ENCODE measurements at places on chromosomes 6 and 20.

GRCh38 chr20:63782051-63782471, 42.5 kb downstream of the SLC2A4RG start:
- DNase-seq: no peak

DNA sequence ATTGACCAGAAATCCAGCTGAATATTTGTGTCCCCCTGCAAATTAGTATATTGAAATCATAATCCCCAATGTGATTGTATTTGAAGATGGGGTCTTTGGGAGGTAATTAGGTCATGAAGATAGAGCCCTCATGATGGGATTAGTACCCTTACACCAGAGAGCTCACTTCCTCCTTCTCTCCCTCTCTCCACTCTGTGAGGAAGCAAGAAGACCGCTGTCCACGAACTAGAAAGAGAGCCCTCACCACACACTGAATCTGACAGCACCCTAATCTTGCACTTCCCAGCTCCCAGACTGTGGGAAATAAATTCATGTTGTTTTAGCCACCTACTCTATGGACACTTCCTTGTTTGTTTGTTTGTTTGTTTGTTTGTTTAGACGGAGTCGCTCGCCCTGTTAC, 11.9 kb upstream of the PLAGL1 start:
- DNase-seq: no peak

DNA sequence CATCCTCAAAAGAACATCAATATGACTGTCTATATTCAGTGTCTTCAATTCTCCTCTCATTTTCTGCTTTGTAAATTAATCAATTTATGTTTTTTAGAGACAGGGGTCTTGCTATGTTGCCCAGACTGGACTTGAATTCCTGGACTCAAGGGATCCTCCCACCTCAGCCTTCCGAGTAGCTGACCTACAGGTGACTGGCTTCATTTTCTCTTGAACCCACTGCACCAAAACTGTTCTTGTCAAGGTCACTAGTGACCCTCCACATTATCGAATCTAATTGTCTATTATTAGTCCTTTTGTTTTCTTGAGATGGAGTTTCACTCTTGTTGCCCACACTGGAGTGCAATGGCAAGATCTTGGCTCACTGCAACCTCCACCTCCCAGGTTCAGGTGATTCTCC, 3.7 kb downstream of the DNAAF9 start:
- no peak for DNase-seq

DNA sequence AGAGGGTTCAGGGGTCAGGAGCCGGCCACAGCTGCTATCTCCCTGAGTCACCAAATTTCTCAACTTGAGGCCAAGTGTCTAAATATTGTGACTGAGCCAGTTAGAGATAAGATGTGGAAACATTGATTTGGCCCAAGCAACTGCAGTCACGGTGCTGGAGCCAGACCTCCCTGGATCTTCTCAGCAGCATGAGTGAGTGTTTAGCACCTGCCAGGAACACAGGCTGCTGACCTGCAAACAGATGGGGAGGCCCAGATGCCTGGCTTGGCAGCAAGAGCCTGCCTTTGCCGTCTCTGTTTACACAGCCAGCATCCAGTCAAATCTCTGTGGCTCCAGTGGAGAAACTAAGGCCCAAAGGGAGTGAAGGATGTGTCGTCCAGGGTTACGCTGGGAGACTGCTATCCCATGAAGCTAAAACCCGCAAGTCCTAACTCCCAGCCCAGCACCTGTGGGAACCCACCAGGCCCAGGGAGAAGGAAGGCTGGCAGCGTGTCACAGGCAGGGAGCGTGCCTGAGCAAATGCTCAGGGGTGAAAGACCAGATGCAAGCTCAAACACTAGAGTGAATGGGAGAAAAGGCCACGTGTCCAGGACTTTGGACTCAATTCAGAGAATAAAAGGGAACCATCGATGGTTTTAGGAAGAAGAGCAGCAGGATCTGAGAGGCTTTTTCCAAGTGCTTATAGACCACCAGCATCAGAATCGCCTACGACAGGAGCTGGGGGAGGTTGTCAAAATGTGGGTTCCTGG, 15.9 kb upstream of the PTGIS start:
- peak; percentile 51 for DNase-seq

- DNase-seq: no peak
These were observed 54.7 kb downstream of the CDC5L start for GRCh38 chr6:44442236-44442635.

- DNase-seq: no peak
These were observed 135.3 kb downstream of the ZFAND3 start for GRCh38 chr6:37954791-37955190.

DNA sequence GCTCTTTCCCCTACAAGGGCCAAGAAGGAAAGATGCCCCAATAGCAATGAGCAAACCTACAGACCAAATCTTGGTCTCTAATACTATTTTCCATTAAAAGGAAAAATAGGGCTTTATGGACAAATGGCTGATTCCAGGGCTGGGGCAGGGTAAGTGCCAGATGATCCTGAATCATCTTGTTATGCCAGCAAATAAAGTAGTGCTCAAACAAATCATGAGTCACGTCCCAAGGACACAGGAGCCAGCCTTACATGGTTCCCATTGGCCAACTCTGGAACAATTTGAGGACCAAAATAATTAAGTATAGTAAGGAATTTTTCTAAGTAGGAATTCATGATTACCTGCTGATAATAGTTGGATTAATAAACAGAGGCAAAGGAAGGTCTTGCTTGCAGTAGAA, 53.2 kb upstream of the NKX2-4 start:
- DNase-seq: no peak

- no peak for DNase-seq
These were observed 20.6 kb downstream of the FKBP5 start for GRCh38 chr6:35668096-35668495.

DNA sequence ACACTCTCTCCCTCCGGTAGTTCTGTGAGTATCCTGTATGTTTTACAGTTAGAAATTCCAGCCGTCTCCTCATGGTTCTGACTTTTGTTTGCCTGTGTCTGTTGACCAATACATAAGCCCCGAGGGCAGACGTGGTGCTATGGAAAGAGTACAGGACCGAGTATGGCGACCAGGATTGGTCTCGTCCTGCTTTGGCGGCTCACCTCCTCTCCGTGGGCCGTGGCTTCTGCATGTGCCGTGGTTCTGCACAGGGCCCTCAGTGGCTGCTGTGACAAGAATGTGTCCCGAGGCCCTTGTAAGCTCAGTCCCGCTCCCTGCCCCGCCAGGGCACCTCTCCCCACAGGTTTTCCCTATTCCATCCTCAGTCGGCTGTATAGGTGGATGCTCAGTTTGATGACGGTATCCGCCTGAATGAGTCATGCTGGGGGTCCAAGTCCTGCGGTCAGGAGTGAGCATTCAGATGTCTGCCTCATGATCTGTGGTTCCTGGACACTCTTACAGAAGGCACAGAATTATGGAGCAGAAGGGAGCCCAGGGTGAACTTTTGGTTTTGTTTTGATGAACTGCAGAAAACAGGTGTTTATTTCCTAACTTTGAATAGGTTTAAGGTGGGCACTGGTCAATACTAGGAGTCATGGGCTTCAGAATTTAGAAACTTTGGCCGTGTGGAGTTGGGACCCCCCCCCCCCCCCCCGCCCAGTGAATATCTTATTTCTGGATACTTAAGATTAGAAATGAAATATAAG, 1.2 kb downstream of the ARFGAP1 start:
- no peak for DNase-seq

DNA sequence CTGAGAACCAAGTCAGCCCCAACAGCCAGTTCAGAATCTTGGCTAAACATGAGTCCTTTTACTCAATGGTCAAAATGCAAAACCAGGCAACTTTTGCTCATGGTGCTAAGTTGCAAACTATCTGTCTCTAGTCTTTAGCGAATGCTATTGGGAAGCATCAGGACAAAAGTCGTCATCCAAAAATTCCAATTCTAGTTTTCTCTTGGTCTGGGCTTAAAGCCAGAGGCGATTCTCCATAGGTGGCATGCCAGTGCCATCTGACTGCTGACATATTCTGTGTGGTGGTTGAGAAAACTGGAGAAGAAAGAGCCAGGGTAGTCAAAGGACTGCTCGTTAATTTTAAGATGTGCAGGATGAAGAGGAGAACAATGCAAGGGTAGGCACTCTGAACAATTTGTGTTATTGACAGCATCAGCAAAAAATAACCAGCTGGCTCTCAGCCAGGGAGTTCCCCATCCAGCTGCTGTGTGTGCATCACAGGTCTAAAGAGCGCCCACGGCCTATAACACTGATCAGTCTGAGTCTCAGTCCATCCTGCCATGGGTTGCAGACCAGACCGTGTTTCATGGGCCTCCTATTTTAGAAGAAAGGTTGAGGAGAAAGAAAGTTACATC, 313.6 kb downstream of the ALDH8A1 start:
- DNase-seq: no peak

DNA sequence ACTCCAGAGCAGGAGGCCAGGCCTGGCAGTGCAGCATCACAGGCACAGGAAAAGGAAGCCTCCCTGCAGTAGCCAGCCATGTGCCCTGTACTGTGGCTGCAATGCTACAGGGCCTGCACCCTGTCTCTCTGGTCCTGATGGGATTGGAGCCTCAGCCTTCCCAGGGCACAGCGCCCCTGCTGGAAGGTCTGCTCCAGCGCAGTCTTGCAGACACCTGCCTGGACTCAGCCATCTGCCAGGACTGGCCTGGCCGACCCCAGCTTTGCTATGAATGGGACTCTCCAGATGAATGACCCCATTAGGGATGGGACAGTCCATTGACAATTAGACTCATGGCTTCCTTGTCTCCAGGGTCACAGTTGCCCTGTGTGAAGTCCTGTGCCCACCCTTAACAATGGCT, 251.6 kb downstream of the ERMARD start:
- no peak for DNase-seq

GRCh38 chr6:35596448-35597442, 84.0 kb upstream of the TULP1 start:
- no peak for DNase-seq

GRCh38 chr20:9388160-9388812, 126.1 kb upstream of the LAMP5 start:
- DNase-seq: no peak

- no peak for DNase-seq
These were observed 879.7 kb upstream of the GJE1 start for GRCh38 chr6:141252828-141253608.

GRCh38 chr6:81876971-81877370, 124.5 kb upstream of the TENT5A start:
- no peak for DNase-seq

GRCh38 chr6:156628805-156629204, 148.4 kb upstream of the ARID1B start:
- no peak for DNase-seq

DNA sequence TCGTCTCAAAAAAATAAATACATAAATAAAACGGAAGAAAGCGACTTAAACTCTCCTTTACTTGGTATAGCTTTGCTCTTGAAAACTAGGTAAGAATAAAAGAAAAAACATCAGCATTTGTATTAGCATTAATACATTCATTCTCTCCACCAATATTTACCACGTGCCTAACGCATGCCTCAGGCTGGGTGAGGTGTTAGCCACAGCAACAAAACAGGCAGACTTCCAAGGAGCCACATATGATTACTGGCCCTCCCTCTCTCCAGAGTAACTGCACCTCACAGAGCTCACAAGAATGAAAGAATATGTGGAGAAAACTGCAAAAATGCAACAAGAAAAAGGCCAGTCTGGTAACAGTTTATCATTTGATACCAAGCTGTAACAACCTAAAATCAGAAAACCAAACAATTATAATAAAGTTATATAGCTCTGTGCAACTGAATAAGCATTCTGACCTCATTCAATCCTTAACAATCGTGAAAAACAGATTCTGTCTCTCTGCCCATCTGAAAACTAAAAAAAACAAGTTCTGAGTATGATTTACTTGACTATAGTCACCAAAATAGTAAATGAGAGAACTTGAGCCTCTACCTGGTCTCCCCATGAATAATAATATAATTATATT, 5.2 kb downstream of the NAPB start:
- DNase-seq: no peak

Measured in prostate gland (tissue), 2 donors.